ENCODE measurements at places on chromosomes 5 and 9. TPM values are rescaled to one million over a fixed set of nuclear protein-coding genes. Genes with fewer than 3 reads are reported as not detected.

Gene RGS3
- 71.5 TPM for total RNA-seq

Gene CDK9
- 78.9 TPM for total RNA-seq

Gene SPAAR
- not detected for total RNA-seq

Gene SRD5A1
- 11.1 TPM for total RNA-seq

Gene KLF4
- total RNA-seq: 332 TPM

Gene SLC46A2
- not detected for total RNA-seq

Gene OR1J2
- total RNA-seq: not detected

Gene PAM
- total RNA-seq: 98.1 TPM

Gene NDUFB6
- total RNA-seq: 17.7 TPM

Gene OR1Q1
- not detected for total RNA-seq

Gene BAAT
- total RNA-seq: not detected

Gene OTP
- total RNA-seq: not detected
